ENCODE measurements at places on chromosomes 7 and 10.

GRCh38 chr7:141234335-141235105 lies 160.7 kb downstream of the TMEM178B start:
- ATAC-seq = no peak

GRCh38 chr7:157432541-157432956 lies 95.7 kb downstream of the DNAJB6 start:
- ATAC-seq = no peak

DNA sequence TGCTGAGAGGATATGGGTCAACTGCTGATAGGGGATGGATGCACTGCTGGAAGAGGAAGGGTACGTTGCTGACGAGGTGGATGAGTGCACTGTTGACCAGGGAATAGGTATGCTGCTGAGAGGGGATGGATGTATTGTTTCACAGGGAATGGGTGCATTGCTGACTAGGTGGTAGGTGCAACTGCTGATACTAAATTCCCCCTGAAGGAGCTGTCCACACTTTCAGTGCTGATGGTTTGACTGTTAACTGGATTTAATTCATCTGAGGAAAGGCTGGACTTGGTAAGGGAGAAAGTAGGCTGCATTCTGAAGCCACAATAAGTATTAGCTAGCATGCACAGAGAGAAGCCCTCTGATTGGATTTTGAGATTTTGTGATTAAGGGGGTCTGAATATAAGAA lies 1196.8 kb upstream of the PHF14 start:
- ATAC-seq = no peak

DNA sequence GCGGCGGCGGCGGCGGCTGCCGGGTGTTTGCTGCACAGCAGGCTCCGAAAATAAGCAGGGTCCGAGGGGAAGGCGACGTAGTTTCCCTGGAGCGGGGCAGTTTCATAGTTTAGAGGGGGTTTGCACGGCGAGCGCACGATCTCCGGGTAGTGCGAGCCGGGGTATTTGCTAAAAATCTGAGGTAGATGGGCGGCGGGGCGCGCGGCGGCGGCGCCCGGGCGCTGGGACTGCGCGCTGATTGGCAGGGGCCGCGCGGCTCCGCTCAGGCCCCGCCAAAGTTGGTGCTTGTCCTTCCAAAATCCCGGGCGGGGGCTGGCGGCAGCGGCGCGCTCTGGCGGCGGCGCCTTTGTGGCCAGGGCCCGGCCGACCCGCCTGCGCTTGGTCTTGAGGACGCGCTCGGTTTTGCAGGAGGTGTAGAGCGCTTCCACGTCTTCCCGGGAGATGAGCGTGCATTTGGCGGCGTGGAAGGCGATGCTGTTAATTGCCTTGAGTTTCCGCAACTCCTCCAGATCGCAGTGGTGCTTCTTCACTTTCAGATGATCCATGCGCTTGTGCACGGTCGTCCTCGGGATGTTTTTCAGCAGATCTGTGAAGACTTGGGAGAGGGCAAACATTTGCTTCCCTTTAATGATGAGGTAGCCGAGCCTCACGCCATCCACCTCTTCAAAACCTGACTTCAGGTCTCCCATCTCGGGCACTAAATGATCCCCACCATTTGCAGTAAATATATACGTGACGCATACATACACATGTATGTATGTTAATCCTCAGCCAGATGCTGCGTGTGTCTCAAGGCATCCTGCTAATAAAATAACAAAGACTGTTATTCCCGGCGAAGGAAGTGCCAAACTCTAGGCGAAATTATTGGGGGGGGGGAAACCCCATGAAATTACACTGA lies 8.1 kb downstream of the SKIDA1 start:
- peak; percentile 61 for ATAC-seq

Data from stimulated activated memory B cell treated with anti-CD40 and anti-IgM and Interleukin-4, amounts not matched to agents 10 μg/mL and 1 μg/mL and 100 μg/mL, for 72 hours (primary cell).